ENCODE measurements at places on chromosomes 4 and X.

- DNase-seq: no peak
Observed at GRCh38 chr4:162645381-162645780, 481.6 kb upstream of the FSTL5 start.

- no peak for DNase-seq
Observed at GRCh38 chr4:186553717-186554116, 1.6 kb downstream of the MTNR1A start.

DNA sequence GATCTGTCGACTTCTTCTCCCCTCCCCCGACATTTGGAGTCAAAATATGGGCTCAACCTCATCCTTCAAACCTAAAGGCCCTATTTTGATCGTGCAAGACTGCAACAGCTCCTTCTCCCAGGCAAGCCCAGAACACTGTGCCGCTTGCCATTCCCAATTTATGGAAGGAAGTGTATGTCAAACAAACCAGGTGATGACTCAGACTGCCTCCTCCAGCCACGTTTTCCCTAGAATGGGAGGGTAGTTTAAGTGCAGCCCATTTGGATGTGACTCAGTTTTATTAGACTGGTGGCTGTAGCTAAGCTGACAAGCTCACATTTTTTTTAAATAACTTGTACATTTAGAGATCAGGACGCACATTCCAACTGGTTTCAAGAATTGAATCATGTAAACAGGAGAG is 570.4 kb upstream of the DIPK2B start:
- no peak for DNase-seq

GRCh38 chrX:9132036-9132638 is 98.2 kb upstream of the FAM9B start:
- DNase-seq: no peak

DNA sequence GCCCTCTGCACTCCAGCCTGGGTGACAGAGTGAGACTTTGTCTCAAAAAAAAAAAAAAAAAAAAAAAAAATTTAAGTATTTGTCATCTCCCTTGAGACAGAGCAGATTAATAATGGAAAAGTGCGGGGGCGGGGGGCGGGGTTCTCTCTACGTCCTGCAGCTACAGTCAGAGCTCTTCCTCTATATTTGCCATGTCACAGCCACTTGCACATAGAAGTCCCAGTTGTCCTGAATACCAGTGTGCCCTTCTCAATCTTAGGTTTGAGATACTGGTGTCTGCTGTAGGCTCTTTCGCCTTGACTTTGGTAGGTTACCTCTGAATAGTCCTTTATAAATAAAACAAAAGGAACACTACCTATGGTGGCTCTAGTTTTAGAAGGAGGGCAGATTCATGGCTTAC is 237.8 kb upstream of the PGRMC2 start:
- no peak for DNase-seq

DNA sequence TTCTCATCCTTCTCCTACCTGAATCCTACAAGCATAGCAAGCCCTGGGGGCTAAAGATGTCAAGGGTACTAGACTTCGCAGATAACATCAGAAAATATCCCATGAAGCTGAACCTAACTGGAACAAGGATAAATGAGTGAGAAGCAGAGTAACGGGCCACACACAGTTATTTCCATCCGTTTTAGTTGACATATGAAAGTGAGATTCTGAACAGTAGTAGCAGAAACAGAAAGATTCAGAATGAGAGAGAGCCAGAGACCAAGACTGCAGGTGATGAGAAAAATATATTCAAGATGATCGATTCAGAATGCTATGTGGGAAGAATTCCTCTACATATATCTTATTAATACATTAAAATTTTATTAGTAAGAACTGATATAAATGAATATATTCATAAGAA is 165.1 kb downstream of the TSPAN5 start:
- DNase-seq: no peak

DNA sequence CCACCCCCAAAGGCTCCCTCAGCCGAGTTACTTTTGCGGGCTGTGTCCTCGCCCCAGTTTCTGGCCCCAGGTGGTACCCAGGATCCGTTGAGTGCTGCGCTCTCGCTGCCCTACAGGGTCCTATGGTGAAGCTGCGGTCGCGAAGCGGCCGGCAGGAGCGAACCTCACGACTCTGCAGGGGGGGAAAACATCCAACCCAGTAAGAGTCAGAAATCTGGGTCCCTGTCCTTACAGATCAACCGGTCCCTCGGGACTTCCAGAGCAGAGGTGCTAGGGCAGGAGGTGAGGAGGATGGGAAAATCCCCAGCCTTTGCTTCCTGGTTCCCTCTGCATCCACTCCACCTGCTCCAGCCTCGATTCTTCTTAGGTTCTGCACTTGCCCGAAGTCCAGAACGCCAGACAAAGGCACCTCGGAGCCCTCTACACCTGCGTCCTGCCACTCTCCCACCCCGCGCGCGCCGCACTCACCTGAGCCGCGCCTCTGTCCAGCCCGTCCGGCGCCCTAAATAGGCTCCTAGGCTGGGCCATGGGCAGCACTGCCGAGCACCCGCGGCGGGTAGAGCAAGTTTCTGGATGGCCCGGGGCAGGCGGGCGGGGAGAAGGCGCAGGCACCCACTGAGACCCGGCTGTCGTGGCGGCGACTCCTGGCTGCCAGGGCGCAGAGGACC is at the start of gene HS3ST1:
Gene HS3ST1, minus strand, starts transcription at position 664 of the 668 bp plus-strand sequence. CDS start 28,889 bp downstream, outside the sequence.
- no peak for DNase-seq

DNA sequence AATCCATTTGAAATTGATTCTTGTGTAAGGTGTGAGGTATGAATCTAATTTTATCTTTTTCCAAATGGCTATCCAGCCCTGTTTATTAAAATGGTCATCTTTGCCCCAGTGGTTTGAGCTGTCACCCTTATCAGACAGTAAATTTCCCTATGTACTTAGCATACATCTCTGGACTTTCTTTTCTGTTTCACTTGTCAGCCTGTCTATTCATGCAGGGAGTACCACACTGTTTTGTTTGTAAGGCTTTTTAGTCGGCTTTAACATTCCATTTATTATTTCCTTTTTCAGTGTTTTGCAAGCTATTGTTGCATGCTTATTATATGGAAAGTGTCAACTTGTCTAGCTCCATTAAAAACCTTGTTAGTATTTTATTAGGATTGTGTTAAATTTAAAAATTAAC is 155.8 kb downstream of the STAG2 start:
- no peak for DNase-seq

- DNase-seq: no peak
Observed at GRCh38 chrX:11755724-11756123, 2.3 kb upstream of the MSL3 start.

- DNase-seq: no peak
Observed at GRCh38 chrX:40152741-40153344, 55.1 kb upstream of the BCOR start.

DNA sequence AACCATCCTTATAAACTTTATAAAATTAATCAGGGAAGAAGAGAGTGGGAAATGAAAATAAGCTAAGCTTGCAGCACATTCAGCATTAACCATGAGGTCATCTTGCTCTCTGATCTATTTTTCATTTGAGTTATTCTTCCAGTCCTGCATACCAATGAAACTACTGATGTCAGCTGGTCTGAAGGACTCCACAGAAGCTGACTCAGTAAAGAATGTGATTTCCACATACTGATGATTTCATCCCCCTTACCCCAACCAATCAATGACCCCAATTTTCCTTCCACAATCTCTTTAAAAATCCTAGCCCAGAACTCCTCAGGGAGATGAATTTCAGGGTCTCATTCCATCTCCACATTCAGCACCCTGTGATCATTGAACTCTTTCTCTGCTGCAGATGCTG is 18.8 kb upstream of the DSPP start:
- no peak for DNase-seq

GRCh38 chr4:84901740-84902281 is 64.7 kb downstream of the WDFY3 start:
- no peak for DNase-seq

DNA sequence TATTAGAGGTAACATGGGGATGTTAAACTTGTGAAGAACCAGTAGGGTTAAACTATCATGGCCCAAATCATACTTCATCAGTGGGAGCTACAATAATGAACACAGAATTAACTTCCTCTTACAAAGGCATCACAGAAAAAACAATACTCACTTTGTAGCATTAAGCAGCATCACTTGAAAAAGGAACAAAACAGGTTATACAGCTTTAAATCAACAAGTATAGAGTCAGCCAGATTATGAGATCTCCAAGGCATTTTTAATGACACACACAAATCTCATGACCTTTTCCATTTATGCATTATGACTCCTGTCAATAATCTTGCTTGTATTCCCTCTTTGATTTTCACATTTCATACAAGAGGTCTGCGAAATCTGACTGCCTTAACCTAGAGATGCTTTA is 18.3 kb downstream of the FBXL5 start:
- no peak for DNase-seq

GRCh38 chrX:77622672-77623071 is 163.3 kb downstream of the ATRX start:
- DNase-seq: no peak

GRCh38 chr4:165600959-165601683 is 222.3 kb downstream of the CPE start:
- DNase-seq: no peak

DNA sequence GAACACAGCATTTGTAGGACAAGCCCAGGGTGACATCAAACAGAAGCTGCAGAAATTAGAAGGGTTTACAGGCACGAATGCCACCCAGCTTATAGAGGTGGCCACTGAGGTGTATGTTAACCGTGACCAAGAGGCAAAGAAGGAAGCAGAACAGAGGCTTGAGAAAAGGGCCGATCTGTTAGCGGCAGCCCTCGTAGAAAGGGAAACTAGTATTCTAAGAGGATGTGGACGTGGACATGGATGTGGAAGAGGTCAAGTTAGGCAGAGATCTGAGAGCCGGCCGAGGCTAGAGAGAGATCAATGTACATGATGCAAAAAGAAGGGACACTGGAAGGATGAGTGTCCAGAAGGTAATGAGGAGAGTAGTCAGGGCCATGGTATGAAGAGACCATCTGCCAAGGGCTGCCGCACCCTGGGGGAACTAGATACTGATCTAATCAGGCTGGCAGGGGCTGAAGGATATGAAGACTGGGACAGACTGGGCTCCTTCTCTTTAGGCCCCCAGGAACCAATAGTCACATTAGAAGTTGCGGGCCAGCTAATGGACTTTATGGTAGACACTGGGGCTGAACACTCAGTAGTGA is 27.5 kb downstream of the LIAS start:
- DNase-seq: no peak

GRCh38 chrX:7330971-7331746 is 183.2 kb upstream of the PUDP start:
- no peak for DNase-seq

DNA sequence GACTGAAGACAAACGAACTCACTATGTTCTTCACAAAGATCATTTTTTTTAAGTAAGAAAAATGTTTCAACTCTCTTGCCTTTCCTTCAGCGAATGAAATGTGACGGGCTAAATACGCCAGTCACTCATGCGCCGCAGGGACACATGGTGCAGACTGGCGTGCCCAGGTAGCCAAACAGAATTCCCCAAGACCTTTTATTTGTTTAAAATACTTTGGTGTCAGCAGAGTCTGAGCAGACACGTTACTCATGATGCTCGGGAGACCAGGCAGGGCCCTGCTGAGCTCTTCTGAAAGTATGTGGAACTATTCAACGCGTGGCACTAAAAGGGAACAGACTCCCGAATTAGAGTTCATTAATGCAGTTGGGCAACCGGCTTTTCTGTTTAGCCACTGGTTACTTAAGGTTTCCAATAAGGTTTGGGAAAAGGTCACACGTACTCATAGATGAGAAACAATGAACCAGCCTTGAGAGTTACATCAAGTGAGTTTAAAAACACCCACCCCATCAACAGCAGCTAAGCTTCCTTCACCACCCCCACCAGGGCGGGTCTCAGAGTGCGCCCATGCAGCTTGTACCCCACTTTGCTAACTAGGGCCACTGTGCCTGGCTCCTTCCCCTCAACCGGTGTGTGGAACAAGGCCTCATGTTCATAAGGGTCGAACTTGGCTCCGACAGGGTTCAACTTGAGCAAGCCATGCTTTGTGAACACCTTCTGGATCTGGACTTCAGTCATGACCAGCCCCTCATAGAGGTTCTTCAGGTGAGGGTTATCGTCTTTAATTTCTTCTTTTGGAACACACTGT is 7.3 kb downstream of the GRPEL1 start:
- DNase-seq: no peak

DNA sequence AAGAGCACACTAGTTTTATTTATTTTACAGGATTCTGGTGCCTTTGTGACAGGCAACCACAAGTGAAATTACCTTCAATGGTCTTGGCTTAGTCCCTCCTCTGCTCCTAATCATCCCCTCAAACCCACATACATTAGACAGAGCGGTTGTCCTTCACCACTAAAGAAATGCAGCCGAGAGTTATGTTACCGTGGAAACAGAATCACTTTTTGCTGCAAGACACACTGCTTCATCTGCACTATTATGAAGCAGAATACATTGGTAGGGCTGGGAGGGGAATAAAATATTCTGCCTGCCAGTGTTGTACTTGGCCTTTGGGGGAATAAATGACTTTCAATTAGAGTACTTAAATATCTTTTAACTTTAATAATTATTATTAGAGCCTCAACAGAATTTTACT is 75.2 kb downstream of the ARHGEF38 start:
- no peak for DNase-seq

DNA sequence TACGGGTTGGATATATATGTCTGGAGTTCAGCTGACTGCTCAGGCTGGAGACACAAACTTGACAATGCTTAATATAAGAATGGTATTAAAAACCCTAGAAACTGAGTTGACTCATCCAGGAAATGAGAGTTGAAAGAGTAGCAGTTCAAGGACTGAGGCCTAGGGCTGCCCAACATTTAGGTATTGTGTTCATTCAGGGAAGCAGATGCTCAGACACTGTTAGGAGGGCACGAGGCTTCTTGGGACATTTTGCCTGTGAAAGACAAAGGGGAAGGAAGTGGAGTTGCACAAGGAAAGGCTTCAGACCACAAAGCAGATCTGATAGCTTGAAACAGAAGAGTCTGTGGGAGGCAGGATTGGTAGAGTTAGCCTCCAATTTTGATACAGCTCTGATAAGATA is 52.0 kb upstream of the HS3ST1 start:
- DNase-seq: no peak

GRCh38 chr4:62028745-62029144 is 828.6 kb downstream of the ADGRL3 start:
- no peak for DNase-seq

GRCh38 chr4:83864097-83864817 is 328.3 kb downstream of the GPAT3 start:
- no peak for DNase-seq

- no peak for DNase-seq
Observed at GRCh38 chr4:7812231-7812857, 127.3 kb downstream of the AFAP1 start.

DNA sequence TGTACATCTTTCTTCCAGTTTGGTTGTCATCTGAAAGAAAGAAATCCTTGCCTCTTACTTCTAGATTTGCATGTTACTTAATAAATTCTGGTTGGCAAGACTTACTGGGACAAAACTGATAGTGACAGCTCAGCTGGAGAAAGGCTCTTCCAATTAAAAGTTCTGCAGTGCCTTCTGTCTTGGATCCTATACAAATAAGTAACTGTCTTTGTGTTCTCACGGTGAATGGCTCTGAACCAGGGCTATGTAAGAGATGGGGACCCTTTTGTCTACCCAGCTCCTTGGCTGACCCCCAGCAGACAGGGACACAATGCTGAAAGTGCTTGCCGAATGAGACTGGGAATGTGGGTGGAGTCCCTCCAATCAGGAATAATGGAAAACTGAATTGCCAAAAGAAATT is 89.5 kb downstream of the AASDH start:
- no peak for DNase-seq
